ENCODE measurements at places on chromosomes 4 and X. TPM values are rescaled to one million over a fixed set of nuclear protein-coding genes. Genes with fewer than 3 reads are reported as not detected.

The KIF4A gene
- 0.86 TPM for total RNA-seq

The MAOB gene
- 5.5 TPM for total RNA-seq

The TRPC5OS gene
- not detected for total RNA-seq

The FGG gene
- total RNA-seq: not detected

The ETDA gene
- total RNA-seq: not detected

The SPANXN4 gene
- not detected for total RNA-seq

The F8A3 gene
- total RNA-seq: 0.79 TPM

The JCHAIN gene
- 0.34 TPM for total RNA-seq

The SASH3 gene
- not detected for total RNA-seq

The EGFL6 gene
- not detected for total RNA-seq

The FAM47E gene
- total RNA-seq: 1.4 TPM

The HAND2 gene
- 8.4 TPM for total RNA-seq

The MAGED4B gene
- 18.3 TPM for total RNA-seq

The TRAM1L1 gene
- total RNA-seq: 3.3 TPM

The ADRA2C gene
- total RNA-seq: 0.09 TPM

The CSAG1 gene
- total RNA-seq: not detected

The CCNA2 gene
- 0.94 TPM for total RNA-seq

The COL4A6 gene
- 1.1 TPM for total RNA-seq

The TDO2 gene
- total RNA-seq: 9.3 TPM

The FUNDC1 gene
- 7.0 TPM for total RNA-seq

The MAGEB17 gene
- 0.09 TPM for total RNA-seq

The NPFFR2 gene
- total RNA-seq: not detected

The LRCH2 gene
- 4.6 TPM for total RNA-seq

The CT47B1 gene
- not detected for total RNA-seq

The HSFX3 gene
- not detected for total RNA-seq

The GAGE12J gene
- not detected for total RNA-seq

The ITM2A gene
- total RNA-seq: 2.1 TPM

All from bronchial smooth muscle cell (primary cell).